ENCODE measurements at places on chromosomes 16 and 17.

DNA sequence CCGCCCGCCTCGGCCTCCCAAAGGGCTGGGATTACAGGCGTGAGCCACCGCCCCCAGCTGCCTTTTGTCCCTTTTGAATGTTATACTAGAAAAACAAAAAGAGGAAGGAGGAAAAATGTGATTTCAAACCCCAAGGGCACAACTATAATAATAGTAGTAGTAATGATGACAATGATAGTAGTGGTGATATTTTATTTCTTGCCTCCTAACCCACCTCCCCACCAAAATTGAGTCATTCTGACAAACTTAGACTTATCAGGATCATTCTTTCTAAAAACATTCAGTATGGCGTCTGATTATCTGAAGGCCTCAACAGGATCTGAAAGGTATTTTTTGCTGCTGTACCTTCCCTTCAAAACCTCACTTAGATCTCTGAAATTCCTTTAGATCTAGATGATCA is 13.6 kb downstream of the GPATCH8 start:
- no peak for DNase-seq

DNA sequence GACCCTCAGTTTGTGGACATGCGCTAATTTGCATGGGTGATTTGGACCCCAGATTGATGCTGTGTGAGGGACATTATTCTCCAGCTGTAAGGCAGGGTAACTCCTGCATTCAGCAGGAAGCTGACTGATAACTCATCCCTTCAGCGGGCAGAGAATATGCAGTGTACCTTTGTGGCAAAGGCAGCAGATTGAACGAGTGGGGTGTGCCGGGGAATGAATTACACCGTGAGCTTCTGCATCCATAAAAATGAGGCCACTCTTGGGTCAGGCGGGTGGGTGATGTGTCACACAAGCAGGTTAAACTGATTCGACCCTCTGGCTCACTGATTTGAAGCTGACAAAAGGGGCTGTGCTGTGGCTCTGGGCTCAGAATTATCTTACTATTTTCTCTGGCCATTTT is 128.9 kb upstream of the PMFBP1 start:
- no peak for DNase-seq

DNA sequence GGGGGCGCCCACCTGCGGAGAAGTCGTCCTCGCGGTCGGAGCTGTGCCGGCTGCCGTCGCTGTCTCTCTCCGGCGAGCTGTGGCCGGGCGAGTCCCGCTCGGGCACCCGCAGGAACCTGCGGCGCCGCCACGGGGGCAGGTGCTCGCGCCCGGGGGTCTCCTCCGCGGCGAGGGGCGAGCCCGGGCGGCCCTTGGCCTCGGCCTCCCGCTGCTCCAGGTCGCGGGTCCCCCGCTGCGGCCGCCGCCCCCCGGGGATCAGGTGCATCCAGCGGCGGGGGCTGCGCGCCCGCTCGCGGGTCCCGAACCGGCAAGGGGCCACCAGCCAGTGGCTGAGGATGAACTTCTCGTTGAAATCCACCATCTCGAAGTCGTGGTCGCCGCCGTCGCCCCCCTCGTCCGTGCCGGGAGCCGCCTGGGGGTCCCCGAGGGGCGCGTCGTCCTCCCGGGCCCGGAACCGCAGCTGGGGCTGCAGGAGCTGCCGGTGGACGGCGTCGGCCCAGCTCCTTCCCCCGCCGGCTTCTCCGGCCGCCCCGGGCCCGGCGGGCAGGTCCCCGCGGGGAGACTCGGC is 41.4 kb upstream of the BHLHA9 start:
- DNase-seq, result no peak

DNA sequence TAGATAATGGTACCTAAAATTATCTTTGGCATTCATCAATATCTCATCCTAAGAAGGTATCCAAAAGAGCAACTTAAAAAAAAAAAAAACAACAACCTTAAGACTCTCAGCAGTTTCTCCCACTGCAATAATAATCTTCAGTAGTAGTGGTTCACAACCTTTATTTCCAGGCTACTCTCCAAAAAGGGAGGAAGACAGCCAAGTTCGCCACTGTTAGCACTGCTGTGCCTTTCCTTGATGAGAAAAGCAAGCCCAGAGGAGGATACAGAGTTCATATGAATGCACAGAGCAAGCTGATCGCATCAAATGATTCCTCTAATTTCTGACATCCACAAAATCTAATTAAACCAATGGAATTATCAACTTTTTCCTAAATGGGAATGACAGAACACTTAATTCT is 199.4 kb downstream of the AATF start:
- no peak for DNase-seq

- DNase-seq, result no peak
Measured at GRCh38 chr16:60181536-60181935, 1447.4 kb upstream of the GOT2 start.

DNA sequence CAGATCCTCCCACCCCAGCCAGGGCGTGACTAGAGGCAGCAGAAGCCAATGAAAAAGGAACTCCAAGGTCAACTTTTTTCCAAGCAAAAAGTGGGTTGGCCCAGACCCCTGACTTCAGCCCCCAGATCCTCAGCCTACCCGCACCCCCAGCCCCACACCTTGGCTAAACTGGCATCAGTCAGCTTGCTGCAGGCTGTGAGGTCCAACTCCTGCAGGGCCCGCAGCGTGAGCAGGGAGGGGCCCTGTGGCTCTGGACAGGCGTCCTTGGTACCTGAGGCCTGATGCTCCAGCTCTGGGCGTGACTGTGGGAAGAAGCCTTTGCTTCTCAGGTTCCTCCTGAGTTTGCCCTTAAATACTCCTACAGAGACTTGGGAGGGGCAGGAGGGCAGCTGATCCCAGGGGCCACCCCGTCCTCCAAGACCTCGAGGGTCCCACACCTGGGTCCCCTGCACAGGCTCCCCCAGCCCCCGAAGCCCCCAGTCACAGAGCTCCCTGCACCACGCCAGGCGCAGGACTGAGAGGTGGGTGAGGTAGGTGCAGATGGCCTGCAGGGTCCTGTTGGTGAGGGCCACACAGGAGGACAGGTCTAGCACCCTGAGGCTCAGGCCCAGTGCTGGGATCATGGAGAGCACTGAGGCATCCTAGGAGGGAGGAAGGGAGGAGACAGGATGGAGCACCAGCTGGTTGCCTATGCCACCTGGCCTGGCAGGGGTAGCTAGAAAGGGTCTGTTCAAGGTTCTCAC is 9.4 kb downstream of the ELMO3 start:
- no peak for DNase-seq

DNA sequence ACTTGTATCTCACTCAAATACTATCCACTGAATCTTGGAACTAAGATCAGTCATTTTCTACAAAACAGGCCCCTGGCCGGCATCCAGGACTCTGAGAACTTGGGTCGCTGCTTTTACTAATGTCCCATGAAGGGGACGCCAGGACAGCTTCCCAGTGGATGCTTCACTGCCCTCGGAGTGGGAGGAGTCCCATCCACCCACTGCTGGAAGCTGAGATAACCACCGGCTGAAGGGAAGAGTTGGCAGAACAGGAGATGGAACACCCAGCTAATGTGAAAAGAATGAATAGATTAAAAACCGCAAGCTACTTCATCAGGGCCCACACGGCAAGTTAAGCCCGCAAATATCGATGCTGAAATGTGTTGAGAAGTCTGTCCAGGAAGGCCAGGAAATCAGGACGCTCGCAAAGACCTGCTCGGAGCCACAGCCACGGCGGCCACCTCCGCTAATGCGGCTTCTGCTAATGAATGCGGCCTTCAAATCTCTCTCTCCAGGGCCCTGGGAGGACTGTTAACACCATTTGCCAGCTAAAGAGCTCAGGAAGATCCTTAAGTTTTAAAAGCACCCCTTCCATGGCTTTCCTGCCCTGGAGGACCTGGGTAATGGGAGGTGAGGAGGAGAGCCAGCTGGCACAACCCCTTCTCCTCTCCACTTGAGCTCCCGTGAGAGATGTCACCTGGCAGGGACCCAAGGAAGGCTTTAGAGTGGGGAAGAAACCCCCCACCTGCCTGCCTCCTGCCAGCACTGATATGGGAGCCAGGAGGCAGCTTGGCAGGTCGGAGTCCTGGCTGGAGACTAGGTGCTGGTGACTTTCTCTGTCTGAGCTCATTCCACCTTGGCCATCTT is 226.6 kb upstream of the RPL38 start:
- no peak for DNase-seq

GRCh38 chr17:58305626-58306025 is 23.0 kb downstream of the TSPOAP1 start:
- no peak for DNase-seq

GRCh38 chr16:24670623-24671454 is 58.6 kb upstream of the TNRC6A start:
- no peak for DNase-seq

DNA sequence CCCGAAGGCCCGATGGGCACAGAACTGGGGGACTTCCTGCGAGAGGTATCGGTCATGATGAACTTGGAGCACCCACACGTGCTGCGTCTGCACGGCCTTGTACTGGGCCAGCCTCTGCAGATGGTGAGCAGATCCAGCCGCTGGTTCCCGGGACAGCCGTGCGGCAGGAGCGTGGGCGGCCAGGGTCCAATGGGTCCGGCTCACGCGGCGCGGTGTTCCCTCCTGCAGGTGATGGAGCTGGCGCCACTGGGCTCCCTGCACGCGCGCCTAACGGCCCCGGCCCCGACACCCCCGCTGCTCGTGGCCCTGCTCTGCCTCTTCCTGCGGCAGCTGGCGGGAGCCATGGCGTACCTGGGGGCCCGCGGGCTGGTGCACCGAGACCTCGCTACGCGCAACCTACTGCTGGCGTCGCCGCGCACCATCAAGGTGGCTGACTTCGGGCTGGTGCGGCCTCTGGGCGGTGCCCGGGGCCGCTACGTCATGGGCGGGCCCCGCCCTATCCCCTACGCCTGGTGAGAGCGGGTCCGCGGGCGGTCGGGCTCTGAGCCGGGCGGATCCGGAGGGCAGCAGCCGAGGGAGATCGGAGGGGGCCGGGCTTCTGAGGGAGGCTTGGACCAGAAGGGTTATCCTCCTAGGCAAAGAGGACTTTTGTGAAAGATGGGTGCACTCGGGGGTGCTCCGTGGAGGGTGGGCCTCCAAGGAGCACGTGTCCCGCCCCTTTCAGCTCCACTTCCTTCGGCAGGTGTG is 3.0 kb downstream of the TNK1 start:
- DNase-seq, result peak; percentile 74

DNA sequence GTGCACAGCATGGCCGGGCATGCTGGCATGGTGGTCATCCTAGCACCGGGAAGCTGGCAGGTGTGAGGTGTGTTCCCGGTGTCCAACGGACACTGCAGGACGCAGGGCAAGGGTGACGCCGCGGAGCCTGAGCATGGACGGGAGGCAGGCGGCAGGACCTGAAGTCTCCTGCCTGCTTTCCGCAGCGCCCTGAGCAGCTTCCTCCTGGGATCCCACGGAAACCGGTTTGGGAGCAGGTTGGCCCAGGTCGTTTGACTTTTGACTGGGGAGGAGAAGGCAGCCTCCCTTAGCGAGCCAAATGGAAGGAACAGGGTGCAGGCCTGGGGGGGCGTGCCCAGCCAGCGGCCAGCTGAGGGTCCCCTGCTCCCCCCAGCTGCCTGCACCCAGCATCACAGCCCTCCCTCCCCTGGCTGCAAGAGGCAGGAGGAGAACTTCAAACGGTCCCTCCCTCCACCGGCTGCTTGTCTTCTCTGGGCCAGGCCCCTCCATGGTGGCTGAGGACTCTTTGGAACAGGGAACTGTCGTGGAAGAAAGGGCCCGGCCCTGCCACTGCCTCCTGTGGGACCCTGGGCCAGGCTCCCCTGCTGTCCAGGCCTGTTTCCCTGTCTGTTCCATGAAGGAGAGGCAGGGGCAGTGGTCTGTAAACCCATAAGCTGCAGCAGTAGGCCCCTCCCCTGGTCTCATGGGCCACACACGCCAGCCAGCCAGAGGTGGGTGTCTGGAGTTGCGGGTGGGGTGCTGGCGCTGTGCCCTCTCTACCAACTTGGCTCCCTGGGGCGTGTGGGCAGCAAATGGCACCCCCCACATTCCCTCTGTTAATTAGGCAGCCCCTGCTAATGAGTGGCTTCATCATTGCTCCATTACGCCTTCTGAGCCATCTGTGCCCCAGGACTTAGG is 7.8 kb upstream of the ADGRG1 start:
- DNase-seq, result no peak

DNA sequence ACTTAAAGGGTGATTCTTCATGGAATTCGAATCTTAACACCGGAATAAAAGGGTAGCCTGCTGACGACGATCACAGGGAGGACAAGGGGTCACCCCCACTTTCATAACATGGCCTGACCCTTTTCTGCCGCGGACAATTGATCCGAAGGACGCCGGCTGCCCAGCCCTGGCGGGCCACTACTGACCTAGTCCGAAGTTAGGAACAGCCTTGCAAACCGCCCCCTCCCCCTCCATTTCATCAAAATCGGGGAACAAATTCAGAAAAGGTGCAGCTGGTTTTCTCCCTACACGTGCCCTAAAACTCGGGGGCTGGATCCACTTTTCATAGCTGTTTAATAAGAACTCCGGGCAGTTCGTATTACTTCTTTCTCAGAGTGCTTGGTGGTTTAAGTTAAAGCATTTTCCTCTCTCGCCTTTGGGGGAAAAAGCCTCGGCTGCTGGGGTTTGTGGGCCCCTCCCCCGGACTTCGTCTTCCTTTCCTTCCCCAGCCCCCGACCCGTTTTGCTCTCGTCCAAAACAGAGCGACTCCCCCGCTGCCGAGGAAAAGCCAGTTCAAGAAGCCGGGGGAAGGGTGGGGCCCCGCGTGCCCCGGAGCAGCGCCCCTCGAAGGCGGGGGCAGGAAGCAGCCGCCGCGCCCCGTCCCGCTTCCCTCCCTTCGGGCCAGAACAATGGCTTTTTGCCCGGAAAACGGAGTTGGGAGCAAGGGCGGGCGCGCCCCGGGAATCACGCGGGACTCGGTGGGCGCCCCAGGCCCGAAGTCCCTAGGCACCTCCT is 641 bp upstream of the CBX2 start:
- no peak for DNase-seq

GRCh38 chr17:79647456-79647915 is 36.6 kb upstream of the RBFOX3 start:
- DNase-seq, result no peak

DNA sequence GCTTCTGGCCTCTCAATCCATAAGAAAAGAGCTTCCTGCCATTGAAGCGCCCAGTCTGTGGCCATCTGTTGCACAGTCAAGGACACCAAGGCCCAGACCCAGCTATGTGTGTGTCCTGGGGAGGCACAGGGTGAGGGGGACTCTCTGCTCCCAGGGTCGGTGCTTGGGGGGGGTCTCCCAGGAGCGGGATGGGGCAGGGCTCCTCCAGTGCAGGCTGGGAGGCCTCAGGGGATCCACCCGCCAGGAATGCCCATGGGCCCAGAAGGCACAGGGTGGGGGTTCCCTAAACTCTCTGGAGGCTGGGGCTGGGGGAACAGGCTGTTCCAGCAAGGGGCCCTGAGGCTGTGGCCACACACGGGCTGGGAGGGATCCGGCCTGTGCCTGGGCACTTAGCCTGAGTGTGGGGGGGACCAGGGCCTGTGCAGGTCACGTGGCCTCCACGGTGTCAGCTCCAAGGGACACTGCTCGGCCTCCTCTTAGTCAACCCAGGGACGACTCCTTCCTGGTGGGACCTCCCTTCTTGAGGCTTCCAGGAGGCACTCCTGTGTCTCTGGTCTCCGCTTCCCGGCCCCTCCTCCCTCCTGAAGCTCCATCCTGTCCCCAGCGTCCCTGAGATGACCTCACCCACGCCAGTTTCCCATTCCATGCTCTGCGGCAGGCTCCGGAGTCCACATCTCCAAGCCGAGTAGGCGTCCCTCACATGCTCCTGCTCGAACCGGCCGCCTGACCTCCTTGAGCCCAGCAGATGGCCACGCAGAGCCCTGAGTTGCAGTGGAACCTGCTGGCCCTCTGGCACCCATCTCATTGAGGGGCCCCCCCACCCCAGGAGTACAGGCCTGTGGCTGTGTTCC is 23.1 kb upstream of the BAHCC1 start:
- DNase-seq, result no peak

Data from activated CD4-positive, alpha-beta T cell treated with anti-CD3 and anti-CD28 coated beads for 4 hours (primary cell).